ENCODE measurements at places on chromosomes 12 and 14.

- peak; percentile 59 for DNase-seq
These were observed 484 bp downstream of the PPP1CC start for GRCh38 chr12:110742096-110742717.

GRCh38 chr12:133217219-133217618 is 18.5 kb downstream of the ANHX start:
- DNase-seq, result no peak

DNA sequence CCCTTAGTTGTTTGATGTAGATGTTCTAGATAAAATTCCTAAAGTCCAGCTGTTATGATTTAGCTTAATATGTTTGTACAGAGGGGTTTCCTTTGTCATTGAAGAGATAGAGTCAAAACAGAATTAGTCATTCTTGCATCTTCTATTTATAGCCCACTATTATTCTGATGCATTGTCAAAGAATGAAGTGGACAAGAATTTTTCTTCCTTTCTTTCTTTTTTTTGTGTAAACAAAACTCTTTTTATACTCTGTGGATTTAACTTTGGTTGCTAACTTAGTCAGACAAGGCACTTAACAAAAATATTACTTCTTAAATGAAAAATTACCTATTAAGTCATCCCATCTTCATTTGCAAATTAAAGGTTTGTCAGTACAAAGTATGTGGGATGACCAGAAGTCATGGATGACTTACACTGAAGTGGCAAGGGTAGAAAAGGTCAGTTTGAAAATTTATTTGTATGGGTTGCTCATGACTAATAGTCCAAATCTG is 215.6 kb upstream of the DDHD1 start:
- no peak for DNase-seq

DNA sequence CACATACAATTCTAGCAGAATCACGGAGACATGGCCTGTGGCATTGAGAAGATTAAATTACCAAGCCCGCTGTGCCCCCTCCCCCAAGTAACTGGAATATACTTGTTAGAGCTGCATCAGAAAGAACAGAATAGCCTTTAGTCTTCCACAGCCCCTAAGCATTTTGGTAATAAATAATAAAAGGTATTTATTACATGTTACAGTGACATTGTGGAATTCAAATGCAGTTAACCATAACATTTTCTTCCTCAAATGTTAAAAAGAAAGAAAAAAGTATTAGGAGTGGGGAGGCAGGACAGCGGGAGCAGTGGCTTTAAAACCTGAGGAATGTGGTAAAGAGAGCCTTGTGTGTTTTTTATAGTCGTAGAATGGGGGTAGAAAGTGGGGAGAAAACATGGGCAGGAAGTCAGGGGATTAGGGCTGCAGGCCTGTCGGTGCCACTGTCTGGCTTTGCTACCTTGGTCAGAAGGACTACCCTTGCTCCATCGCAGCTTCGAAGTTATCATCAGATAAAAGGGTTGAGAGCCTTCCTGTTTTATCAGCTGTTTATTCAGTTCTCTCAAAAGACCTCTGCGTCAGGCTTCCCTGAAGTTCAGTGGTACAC is 255.9 kb downstream of the MSRB3 start:
- no peak for DNase-seq

DNA sequence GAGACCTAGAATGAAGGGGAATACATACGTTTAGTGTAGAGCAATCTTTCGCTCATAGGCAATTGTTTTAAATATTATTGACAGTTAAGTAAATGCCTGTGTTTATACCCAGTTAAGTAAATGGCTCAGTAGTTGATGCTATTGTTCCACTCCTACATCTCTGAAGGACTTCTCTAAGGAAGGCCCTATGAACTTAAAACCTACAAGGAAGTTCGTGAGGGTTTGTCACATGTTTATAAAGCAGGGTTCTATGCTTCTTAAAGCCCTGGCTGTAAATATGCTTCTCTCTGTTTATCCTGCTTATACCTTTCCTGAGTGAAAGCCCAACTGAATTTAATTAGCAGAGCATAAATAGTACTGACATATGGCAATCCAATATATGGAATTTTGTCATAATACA is 282.1 kb upstream of the NPAS3 start:
- DNase-seq, result no peak

- no peak for DNase-seq
These were observed 134.6 kb downstream of the SLC25A21 start for GRCh38 chr14:37037636-37038387.

- DNase-seq, result no peak
These were observed 30.5 kb downstream of the SLC24A4 start for GRCh38 chr14:92353447-92353846.

DNA sequence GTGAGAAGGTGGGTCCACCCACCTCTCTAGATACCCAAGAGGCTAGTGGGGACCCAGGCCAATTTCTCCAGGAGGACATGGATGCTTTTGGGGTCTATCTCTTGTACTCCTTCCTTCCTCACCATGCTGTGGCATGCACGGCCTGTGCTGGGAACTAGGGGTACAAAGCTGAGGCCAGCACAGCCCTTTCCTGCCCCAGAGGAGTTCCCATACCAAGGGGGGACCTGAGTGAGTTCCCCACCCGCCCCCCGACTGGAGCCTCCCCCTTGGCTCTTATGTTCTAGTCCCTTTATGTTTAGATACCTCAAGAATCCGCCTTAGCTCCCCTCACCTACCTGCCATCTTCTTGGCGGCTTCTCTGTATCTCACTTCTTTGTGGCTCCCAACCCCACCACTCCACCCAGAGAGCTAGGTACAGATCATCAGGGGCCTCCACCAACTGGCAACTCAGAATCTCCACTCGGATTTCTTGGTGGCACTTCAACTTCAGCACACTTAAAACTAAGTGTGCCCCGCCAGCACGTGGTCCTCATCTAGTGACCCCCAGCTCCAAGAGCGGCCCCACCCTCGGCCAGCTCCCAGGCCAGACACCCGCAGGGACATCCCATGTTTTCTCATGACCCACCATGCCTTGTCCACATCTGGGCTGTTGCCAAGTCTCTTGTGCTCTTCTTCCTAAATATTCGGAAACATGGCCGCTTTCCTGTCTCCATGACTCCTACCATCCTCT is 115.2 kb upstream of the RTL1 start:
- DNase-seq, result no peak

GRCh38 chr14:99177046-99177655 is 94.8 kb downstream of the BCL11B start:
- DNase-seq, result no peak

DNA sequence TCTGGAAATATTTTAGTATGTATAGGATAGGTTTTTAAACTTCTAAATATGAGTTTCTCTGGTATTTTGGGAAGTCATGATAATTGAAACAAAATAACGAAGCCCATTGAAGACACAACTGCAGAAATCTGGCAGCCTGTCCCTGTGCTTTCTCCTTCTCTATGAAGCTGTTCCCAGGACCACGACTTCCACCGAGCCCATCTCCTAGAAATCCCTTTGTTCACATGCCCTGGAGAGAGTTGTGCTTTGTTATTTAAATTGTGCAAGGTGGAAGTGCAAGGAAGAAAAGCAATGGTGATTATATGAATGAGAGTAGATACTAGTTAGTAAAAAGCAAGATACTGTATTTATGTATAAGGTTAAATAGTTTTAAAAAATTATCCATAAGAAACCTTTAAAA is 32.2 kb downstream of the STK38L start:
- no peak for DNase-seq

GRCh38 chr12:92270521-92270920 is 124.9 kb upstream of the BTG1 start:
- DNase-seq, result no peak

GRCh38 chr14:76386944-76387782 is 11.2 kb downstream of the ESRRB start:
- peak; percentile 56 for DNase-seq

- peak; percentile 86 for DNase-seq
These were observed 638.6 kb downstream of the BCL11B start for GRCh38 chr14:98633380-98633779.

- DNase-seq, result no peak
These were observed 775.7 kb downstream of the SLC6A15 start for GRCh38 chr12:84136862-84137367.

DNA sequence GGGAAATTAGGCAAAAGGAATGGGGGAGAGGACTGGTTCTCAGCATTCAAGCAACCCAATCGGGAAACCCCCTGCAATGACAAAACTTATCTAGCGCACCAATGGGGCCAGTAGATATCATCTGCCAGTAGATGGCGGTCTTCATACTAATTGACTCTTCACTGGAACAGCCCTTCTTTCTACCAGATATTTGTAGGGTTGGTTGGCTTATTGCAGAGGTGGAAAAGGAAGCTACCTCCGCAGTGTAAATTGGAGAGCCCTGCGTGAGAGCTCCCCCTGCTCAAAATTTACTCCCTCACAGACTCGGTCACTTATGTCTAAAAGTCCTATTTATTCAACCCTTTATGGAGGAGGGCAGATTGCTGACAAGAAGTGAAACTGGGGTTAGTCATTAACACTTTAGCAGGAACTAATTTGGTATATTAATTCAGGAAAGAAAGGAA is 166.1 kb upstream of the CCND2 start:
- peak; percentile 6 for DNase-seq

GRCh38 chr12:89062996-89063395 is 289.3 kb downstream of the DUSP6 start:
- no peak for DNase-seq

- no peak for DNase-seq
These were observed 118.0 kb downstream of the GARIN6 start for GRCh38 chr12:99765469-99766114.

- peak; percentile 54 for DNase-seq
These were observed 1108.9 kb downstream of the BCL11B start for GRCh38 chr14:98162856-98163805.

DNA sequence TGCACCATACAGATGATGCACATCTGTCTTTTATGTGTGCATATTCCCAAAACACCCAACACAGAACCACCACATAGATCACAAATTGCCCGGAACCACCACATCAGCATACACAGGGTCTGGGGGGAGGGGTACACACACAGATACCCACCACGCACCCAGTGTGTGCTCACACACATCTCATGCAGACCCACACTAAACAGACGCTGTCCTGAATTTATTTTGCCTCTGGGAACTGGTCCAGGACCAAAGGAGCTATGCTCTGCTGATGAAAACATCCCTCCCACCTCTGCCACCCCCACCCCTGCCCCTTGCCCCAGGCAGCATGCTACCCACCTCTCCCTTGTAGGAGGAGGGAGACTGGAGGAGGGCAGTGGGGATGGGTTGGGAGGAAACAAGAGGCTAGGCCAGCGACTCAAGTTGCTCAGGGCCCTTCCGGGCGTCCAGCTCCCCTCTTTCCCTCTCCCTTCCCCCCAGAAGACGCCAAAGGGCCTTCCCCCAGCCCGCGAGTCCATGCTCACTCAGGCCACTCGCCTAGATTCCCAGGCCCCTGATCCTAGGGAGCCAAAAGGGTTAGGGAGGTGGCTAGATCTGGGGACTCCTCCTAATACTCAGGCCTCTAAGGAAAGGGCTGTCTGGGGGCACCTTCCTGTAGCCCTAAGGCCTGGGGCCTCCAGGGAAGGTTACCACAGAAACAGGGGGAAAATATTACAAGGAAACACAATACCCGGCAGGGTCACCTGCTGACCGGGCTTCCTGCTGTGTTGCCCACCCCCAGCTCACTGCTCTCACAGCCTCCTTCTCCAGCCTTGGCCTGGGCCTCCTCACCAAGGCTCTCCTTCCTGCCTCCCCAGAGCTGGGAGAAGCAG is 3.1 kb downstream of the HDAC7 start:
- DNase-seq, result no peak

DNA sequence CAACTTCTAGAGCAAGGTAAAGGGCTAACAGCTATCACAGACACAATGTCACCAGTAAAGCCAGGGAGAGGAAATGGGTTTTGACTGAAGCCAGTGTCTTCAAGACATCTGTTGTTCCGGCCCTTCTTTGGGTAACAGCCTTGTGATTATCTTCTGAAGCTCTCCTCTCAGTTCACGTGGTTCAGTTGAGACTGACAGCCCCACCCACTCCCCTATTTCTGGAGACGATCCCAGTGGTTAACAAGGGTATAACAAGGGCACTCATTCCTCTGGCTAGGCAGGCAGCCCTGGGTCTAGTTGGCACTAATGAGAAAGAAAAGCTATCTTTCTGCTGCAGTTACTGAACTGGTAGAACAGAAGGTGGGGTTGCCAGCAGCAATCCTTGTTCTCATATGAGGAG is 6.9 kb downstream of the GNPTAB start:
- DNase-seq, result no peak

DNA sequence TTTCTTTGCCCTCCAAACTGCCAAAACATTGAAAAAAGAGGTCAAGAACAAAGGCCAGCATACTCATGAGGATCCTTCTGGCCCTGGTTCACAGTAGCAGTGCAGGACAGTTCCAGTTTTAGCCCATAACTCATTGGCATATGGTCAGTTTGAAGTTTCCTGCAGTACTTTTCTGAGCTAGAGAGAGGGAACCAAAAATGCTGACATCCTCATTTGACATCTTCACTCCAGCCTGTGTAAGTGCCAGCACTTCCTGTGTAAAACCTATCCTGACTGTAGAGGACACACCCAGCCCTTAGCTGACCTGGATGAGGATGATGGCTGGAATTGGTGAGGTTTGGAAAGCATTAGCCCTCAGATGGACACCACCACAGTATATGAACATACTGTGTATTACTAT is 84.1 kb downstream of the FGD4 start:
- no peak for DNase-seq

DNA sequence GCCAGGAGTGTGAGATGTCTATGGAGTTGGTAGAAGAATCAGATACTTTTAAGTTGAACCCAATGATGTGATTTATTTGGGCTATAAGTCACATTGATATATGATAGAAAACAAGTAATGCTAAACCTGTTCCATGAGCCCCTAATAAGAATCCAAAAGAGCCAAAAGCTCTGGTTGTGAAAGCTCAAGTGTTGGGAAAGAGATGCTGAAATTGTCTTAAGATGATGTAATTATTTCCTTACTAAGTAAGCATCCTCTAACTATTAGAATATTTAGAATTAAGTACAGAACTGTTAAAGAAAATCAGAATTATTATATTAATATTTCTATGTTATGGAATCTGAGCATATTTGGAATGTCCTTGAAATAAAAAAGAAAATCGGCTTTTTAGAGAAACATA is 17.6 kb upstream of the SLC2A13 start:
- no peak for DNase-seq

DNA sequence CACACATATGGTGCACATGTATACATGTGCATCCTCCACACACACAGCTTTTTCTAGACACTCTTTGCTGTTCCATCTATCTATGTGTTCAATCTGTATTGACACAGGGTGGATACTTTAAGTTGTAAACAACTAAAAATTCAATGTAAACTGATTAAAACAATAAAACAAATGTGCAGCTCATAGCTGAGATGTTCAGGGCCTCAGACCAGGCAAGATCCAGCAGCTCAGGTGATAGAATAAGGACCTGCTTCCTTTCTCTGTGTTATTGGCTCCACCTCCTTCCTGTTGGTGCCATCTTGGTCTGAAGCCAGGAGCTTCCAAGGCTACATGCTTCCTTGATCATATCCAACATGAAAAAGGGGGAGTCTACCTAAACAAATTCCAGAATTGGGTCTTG is 158.1 kb upstream of the RFLNA start:
- DNase-seq, result no peak

DNA sequence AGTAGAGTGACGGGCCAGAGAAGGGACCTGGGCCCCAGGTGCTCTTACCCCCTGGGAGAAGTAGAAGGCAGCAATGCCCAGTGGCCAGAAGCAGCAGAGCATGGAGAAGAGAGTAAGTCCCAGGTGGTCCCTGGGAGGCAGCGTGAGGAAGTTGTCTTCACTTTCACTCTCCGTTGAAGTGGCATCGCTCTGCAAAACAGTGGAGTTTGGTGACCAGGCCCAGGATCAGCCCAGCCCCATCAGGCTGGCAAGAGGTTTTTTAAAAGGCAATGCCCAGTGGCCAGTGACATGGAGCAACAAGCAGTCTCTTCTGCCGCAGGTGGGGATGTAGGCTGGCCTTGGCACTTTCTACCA is 18.2 kb downstream of the SYNDIG1L start:
- no peak for DNase-seq

- DNase-seq, result no peak
These were observed 79.7 kb downstream of the PTPRR start for GRCh38 chr12:70840656-70841350.

All from NCI-H2171 (cell line).